Kidney (tissue), 22 donors: ENCODE measurements at places on chromosomes 12 and 14.

- DNase-seq = no peak
These were observed 85.5 kb downstream of the PLEKHG3 start for GRCh38 chr14:64789696-64790095.

- DNase-seq = no peak
These were observed 41.2 kb upstream of the CRY1 start for GRCh38 chr12:107134558-107134957.

- no peak for DNase-seq
These were observed 64.9 kb downstream of the FBXO33 start for GRCh38 chr14:39367387-39367751.

GRCh38 chr12:3200032-3200617, 122.9 kb downstream of the TSPAN9 start:
- DNase-seq = peak; percentile 93

GRCh38 chr14:104537613-104537988, 42.0 kb upstream of the C14orf180 start:
- no peak for DNase-seq

DNA sequence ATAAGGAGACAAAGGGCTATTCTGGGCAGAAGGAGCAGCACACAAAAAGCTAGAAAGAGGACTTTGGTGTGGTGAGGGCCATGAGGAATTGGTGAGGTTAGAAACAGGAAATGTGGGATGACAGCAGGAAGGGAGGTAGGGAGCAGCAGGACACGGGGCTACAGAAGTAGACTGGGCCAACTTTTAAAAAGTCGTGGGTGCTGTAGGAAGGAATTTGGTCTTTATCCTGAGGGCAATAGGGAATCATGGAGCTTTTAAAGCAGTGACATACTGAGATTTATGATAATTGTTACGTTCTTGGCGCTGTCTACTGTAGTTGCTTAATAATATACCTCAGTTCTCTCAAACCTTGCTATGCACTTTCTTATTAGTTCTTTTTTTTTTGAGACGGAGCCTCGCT, 8.2 kb upstream of the CHURC1 start:
- DNase-seq = no peak

DNA sequence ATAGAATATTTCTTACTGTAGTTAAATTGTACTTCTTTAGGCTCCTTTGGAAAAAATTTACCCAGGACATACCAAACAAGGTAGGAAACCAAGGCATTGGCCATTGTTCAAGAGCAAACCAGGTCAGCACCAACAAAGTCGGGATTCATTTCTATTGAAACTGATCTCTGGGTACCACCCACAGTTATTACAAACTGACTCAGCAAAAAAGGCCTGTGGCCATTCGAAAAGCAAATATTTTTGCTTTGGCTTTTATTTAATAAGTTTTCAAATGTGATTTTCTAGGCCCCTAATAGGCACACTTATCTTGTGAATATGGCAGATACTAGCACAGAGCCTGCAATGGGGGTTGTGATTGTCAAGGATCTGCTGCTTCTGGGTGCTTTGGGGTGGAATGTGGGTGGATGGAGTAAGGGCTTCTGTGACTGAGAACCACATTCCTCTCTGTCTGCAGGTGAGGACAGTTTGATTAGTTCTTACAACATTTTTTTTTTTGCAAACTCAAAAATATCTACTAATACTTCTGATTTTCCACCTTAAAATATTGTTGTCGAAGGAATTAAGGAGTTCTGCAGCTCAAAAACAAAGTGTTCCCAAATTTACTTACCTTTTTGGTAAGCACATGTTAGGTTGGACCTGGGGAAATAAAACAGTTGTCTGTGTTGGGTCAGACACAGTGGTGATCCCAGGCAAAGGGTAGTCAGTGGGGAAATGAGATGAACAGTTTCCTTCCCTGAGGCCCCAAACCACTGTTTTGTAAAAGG, 45.1 kb downstream of the FLRT2 start:
- no peak for DNase-seq

GRCh38 chr14:102264355-102264754, 40.6 kb downstream of the MOK start:
- no peak for DNase-seq

DNA sequence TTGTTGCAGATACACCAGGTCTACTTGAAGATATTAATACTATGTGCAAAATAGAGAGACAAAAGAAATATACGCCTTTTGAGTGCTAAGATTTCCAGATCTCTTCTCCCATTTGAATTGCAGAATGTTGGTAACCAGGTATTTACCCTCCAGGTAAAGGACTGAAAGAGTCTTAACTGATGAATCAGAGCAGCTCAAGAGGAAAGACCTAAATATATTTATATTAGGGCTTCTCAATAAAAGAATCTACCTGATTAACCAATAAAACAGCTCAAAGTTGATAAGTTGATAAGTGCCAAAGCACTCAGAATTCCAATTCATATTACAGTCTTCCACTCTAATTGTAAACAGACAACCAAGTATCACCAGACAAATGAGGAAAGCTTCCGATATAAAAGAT, 59.2 kb downstream of the ZNF641 start:
- DNase-seq = no peak

DNA sequence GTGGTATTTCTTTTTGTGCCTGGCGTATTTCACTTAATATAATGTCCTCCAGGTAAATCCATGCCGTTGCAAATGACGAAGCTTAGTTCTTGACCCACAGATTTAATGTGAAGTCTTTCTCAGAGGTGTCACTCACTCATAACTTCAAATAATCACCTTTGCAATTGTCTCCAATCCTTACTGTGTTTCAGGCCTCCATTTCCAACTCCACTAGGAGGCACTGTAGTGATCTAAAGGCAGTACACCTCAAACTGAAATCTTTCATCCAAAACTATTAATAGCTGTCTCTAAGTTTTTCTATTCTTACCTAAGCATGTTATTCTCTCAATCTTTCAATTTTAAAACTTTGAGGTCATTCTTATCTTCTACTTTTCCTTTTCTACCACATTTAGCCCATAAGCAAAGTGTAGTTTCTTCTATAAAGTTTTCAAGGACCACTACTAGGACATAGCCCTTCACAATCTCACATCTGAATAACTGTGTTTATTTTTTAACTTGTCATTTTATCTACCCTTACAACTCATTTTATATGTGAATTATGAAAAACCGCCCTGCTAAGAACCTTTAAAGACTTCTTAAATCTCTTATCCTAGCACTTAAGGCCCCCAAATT, 25.5 kb upstream of the FBXO34 start:
- peak; percentile 44 for DNase-seq

GRCh38 chr14:35196571-35196970, 74.2 kb downstream of the PRORP start:
- DNase-seq = no peak
